Karpas-422 (cell line): ENCODE measurements at places on chromosomes 7 and 10. TPM values are rescaled to one million over a fixed set of nuclear protein-coding genes. Genes with fewer than 3 reads are reported as not detected.

The PCDH15 gene
- not detected in 2 replicates for total RNA-seq

The TMEM106B gene
- 30.9 and 88.1 TPM in 2 replicates for total RNA-seq

The GNG11 gene
- total RNA-seq = not detected in 2 replicates

The CCDC146 gene
- 3.9 and 14.6 TPM in 2 replicates for total RNA-seq

The POM121 gene
- total RNA-seq = 18.2 and 23.0 TPM in 2 replicates

The DPYSL4 gene
- 0.11 TPM in 1 of 2 replicates, not detected in the other for total RNA-seq

The SYNPO2L gene
- total RNA-seq = not detected in 2 replicates

GRCh38 chr10:99431190-99431760 lies 851 bp upstream of the GOT1 start:
- no peaks in the 10 kb centered on the region for H3K27me3 ChIP-seq
- peak overlapping the region; percentile 95 for H3K4me3 ChIP-seq
- peak overlapping the region; percentile 49 for H3K27ac ChIP-seq
- H3K4me1 ChIP-seq = peaks cover 21% of the 10 kb centered on the region
- DNase-seq = peak; percentile 67

- H3K4me3 ChIP-seq = no peak overlapping the region
- DNase-seq = no peak
- H3K36me3 ChIP-seq = no peaks in the 10 kb centered on the region
- H3K27me3 ChIP-seq = no peaks in the 10 kb centered on the region
- H3K27ac ChIP-seq = no peak overlapping the region
- no peaks in the 10 kb centered on the region for H3K4me1 ChIP-seq
These were observed 63.7 kb upstream of the BAIAP2L1 start for GRCh38 chr7:98464558-98464940.

DNA sequence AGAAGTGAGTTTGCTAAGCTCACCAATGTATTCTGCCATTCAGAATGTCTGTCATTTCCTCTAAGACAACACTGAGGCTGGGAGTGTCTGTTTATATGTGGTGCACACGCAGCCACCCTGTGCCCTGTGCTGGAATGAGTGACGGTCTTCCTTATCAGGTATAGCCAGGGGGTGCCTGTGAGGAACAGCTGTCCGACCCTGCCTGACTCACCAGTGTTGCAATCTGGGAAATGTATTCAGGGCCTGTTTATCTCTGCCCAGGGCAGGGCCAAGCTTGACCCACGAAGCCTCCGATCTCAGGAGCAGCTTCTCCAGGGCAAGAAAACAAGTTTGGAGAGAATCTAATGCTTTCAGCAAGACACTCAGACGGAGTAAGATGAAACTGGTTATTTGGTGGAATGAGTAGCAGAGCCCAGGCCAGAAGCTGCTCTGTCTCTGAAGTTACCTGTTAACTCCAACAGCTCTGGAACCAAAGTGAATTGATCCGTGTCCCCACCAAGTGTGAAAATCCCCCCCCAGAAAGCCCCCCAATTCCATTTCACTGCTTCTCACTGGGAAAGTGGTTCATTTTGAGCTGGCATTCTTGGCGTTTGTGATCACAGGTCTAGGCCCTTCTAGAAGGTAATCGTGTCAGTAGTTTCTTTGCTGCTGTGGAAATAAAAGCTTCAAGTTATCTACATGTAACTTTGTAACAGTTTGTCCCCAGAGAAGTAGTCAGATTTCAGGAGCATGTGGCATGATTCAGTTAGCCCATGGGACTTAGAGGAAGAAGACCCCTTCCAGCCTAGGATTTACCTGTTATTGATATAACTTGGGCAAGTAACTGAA lies 6.1 kb upstream of the UBE2H start:
- H3K36me3 ChIP-seq = no peaks in the 10 kb centered on the region
- no peak overlapping the region for H3K27ac ChIP-seq
- H3K27me3 ChIP-seq = no peaks in the 10 kb centered on the region
- DNase-seq = no peak
- 0 out of 2 replicates have a peak, but pooled peaks cover 3% of the 10 kb centered on the region for H3K4me1 ChIP-seq

- no peak for DNase-seq
- H3K27me3 ChIP-seq = no peaks in the 10 kb centered on the region
- peaks cover 48% of the 10 kb centered on the region for H3K36me3 ChIP-seq
- H3K27ac ChIP-seq = no peak overlapping the region
- no peaks in the 10 kb centered on the region for H3K4me1 ChIP-seq
These were observed 16.9 kb downstream of the NOM1 start for GRCh38 chr7:156966387-156966786.

GRCh38 chr10:49144058-49144720 lies 10.4 kb upstream of the FAM170B start:
- no peak overlapping the region for H3K27ac ChIP-seq
- H3K36me3 ChIP-seq = no peaks in the 10 kb centered on the region
- H3K4me1 ChIP-seq = no peaks in the 10 kb centered on the region
- H3K4me3 ChIP-seq = no peak overlapping the region

- no peaks in the 10 kb centered on the region for H3K4me1 ChIP-seq
- DNase-seq = no peak
- no peak overlapping the region for H3K27ac ChIP-seq
- H3K36me3 ChIP-seq = no peaks in the 10 kb centered on the region
- H3K27me3 ChIP-seq = no peaks in the 10 kb centered on the region; the same call in 1 of the 2 replicates
These were observed 23.4 kb downstream of the DOCK4 start for GRCh38 chr7:112182749-112183148.

GRCh38 chr7:130752424-130752823 lies 18.4 kb upstream of the KLF14 start:
- H3K27me3 ChIP-seq = no peaks in the 10 kb centered on the region
- no peak overlapping the region for H3K4me3 ChIP-seq
- no peaks in the 10 kb centered on the region for H3K36me3 ChIP-seq
- DNase-seq = no peak

DNA sequence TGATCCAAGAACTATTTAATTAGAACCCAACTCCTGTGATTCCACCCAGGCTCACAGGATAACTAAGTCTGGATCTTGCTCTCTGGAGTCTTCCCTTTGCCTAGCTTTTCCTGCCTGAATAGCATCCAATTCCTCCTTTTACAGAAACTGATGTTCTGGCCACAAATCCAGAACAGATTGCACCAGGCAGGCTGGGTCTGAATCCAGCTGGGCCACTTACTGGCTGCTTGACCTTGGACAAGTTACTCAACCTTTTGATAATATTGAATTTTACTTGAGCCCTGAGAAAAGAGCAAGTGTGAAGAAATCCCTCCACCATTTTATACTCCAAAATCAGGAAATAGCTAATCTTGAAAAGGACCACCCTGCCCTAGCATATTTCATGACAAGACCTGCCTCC lies 55.5 kb upstream of the SLC35G1 start:
- no peaks in the 10 kb centered on the region for H3K27me3 ChIP-seq
- H3K4me1 ChIP-seq = no peaks in the 10 kb centered on the region
- no peak overlapping the region for H3K4me3 ChIP-seq

- H3K4me1 ChIP-seq = no peaks in the 10 kb centered on the region
- H3K27me3 ChIP-seq = no peaks in the 10 kb centered on the region
- DNase-seq = no peak
- no peak overlapping the region for H3K4me3 ChIP-seq
- H3K36me3 ChIP-seq = no peaks in the 10 kb centered on the region
These were observed 317.4 kb downstream of the BMPER start for GRCh38 chr7:34222722-34223121.

DNA sequence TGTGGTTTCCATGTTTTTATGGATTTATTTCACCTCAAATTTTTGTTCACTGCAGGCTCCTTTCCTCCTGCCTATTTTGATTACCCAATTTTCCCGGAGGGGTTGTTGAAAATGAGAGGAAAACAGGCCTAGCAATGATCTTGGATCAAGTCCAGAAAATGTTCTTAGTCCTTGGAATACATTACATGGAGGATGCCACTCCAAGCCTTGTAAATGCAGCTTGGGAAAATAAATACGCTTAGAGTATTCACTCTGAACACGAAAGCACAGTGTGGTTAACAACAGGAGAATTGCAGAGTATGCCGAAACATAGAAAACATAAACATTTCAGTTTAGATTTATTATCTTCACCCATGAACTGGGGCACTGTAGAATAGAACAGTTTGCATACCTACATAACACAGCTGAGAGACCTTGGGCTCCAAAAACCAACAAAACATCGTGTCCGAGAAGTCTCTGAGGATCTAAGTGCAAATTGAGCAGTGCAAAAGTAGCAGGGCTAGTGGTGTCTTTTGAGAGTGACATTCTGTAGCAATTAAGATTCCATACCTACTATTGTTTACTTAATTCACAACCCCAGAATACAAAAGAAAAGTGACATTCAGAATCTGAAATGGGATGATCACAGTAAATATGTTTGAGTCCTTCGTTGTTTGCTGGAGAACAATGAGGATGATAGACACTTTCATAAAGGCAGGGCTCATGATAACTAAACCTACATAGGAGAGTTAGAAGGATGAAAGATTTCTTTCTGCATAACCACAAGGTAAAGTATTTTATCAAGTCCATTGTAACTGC lies 7.6 kb upstream of the CD36 start:
- no peaks in the 10 kb centered on the region for H3K36me3 ChIP-seq
- H3K27me3 ChIP-seq = no peaks in the 10 kb centered on the region
- DNase-seq = no peak
- H3K4me3 ChIP-seq = no peak overlapping the region
- no peak overlapping the region for H3K27ac ChIP-seq

- no peak for DNase-seq
- no peak overlapping the region for H3K4me3 ChIP-seq
- H3K36me3 ChIP-seq = no peaks in the 10 kb centered on the region
These were observed 2.9 kb downstream of the RAMP3 start for GRCh38 chr7:45160417-45160881.

- H3K36me3 ChIP-seq = peaks cover 40% of the 10 kb centered on the region; the same call in 1 of the 2 replicates
- peaks cover 2% of the 10 kb centered on the region; the same call in 1 of the 2 replicates for H3K4me1 ChIP-seq
- no peak for DNase-seq
- H3K27me3 ChIP-seq = no peaks in the 10 kb centered on the region
- H3K27ac ChIP-seq = no peak overlapping the region
These were observed 16.4 kb downstream of the ING3 start for GRCh38 chr7:120966961-120967360.

- H3K36me3 ChIP-seq = no peaks in the 10 kb centered on the region
- H3K4me1 ChIP-seq = 0 out of 2 replicates have a peak, but pooled peaks cover 2% of the 10 kb centered on the region
- DNase-seq = no peak
- no peak overlapping the region for H3K27ac ChIP-seq
- H3K4me3 ChIP-seq = no peak overlapping the region
- H3K27me3 ChIP-seq = no peaks in the 10 kb centered on the region
These were observed 99.0 kb downstream of the ADRA2A start for GRCh38 chr10:111175787-111176186.

DNA sequence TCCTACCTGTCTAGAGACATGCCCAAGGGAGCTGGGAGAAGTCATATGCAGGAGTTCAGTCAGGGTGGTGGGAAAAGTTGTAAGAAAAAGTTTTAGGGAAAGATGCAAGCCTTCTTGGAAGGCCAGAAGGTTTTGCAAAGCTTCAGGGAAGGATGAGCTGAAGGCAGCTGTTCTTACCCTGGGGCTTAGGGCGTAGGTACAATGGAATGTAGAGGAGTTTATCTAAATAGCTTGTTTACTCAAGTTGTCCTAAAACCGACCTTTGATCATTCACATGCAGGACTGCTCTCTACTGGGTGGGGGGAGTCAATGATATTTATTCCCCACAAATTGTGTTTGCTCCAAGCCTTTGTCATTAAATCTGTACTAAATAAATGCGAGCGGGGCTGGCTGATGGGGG lies 277.0 kb downstream of the CRPPA start:
- H3K36me3 ChIP-seq = no peaks in the 10 kb centered on the region
- H3K4me3 ChIP-seq = no peak overlapping the region
- no peaks in the 10 kb centered on the region for H3K4me1 ChIP-seq
- no peak for DNase-seq
- no peak overlapping the region for H3K27ac ChIP-seq
- H3K27me3 ChIP-seq = no peaks in the 10 kb centered on the region

DNA sequence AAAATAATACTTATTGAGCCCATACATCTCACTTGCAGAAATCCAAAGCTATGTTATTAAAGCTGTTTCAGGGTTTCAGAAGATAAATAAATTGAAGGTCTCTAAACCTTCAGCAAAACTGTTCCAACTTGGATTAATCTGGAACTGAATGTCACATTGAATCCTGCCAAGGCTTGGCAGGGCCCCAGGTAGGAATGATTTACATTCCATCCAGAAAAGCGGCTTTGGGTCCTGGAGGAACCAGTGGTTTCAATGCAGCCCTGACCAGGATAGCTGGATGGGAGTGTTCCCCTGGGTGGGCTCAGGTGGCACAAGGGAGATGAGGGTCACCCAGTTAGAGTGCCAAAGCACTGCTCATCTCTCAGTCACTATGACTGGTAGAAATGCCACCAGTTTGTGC lies 37.0 kb upstream of the TMEM72 start:
- no peak overlapping the region for H3K4me3 ChIP-seq
- H3K27ac ChIP-seq = no peak overlapping the region
- no peaks in the 10 kb centered on the region for H3K4me1 ChIP-seq
- H3K27me3 ChIP-seq = no peaks in the 10 kb centered on the region

DNA sequence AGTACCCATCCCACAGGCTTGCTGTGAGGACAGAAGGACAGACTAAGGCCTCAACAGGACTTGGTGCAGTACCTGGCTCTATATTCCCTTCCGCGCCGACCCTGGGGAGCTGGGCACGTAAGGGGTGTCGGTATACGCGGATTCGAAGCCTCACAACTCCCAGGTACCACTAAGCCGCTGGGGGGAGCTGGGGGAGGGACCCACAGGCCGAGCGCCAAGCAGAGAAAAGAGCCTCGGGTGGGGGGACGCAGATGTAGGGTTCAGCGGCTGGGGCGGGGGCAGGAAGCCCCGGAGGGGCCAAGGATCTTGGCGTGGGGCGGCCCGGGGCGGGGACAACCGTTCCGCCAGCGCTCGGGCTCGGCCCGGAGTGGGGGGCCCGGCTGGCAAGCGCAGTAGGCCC lies 126.4 kb upstream of the ZNF746 start:
- peaks cover 23% of the 10 kb centered on the region for H3K4me1 ChIP-seq
- no peak overlapping the region for H3K27ac ChIP-seq
- H3K4me3 ChIP-seq = peak overlapping the region; percentile 90
- H3K36me3 ChIP-seq = 0 out of 2 replicates have a peak, but pooled peaks cover 4% of the 10 kb centered on the region

GRCh38 chr7:152925412-152926147 lies 166.0 kb downstream of the ACTR3B start:
- H3K36me3 ChIP-seq = no peaks in the 10 kb centered on the region
- H3K4me1 ChIP-seq = no peaks in the 10 kb centered on the region
- no peaks in the 10 kb centered on the region for H3K27me3 ChIP-seq
- no peak overlapping the region for H3K27ac ChIP-seq
- no peak overlapping the region for H3K4me3 ChIP-seq

DNA sequence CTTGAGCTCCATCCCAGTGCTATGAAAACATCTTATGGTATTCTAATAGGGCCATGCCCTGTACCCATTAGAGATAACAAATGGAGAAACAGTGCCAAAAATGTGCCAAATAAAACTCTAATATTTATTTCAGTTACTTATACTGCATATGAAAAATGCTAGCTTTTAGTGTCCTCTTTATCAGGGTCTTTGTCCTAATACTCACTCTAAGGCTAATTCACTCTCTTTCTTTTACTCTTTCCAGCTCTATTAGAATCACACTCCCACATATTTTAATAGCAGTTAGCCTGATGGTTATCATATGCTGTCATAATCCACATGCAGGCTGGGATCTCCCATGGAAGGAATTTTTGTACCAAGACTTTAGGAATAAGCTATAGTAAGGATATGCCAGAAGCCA lies 408.4 kb downstream of the ETV1 start:
- no peak overlapping the region for H3K27ac ChIP-seq
- peaks cover 13% of the 10 kb centered on the region for H3K4me1 ChIP-seq
- no peak overlapping the region for H3K4me3 ChIP-seq
